NCI-H748 treated with DMSO at 0.1 percent for 48 hours (cell line): ENCODE measurements at places on chromosomes 5 and 9.
A peak's percentile ranks its signal among the peaks of the same experiment; 100 is the strongest.

DNA sequence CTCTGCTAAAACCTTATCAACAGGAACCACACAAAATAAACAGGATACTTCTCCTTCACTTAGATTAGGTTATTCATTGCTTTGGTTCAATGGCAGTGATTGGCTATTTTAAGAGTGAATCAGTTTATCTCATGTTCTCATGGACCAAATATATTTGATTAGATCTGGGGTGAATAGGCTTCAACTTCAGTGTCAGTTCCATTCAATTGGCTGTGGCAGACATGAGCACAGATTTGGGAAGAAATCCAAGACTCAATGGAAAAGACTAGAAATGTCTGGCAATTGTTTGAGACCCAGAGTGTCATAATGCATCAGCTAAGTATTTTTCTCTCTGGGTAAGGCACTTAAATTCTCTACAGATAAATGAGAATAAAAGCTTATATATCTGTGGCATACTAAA is 37.1 kb downstream of the CDH18 start:
- DNase-seq = no peak

DNA sequence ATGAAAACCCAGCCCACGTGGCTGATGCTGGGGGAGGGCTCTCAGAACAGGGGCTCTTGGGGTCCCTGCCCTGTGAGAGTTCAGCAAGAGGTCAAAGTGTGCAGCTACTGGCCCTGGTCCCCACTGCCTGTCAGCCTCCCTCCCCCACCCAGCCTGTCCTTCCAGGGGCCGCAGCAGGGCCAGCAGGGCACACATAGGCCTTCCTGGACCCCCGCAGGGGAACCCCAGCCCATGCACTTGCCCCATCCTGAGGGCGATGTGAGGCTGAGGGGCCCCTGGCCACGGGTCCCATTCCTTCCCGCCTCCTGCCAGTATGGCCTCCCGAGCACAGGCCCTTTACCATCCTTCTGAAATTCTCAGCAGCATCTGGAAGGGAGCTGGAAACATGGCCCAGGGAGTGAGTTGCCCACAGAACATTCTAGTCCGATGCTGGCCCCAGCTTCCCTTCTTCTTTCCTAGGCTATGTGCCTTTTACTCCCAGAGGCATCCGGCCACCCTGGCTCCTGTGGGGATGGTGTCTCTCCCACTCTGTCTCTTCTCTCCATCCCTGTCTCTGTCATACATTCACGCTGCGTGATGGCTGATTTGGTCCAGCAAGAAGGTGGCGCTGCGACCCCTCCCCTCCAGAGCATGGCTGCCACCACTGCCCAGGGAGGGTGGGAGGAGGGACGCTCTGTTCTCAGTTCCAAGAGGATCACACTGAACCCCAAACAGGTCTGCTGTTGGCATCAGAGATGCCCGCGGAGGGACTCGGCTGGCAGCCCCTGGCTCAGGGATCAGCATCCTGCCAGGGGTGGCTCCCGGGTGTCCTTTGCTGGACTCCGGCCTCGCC is 19.6 kb downstream of the MRPL36 start:
- DNase-seq = no peak

GRCh38 chr5:163566678-163567077 is 61.3 kb downstream of the MAT2B start:
- DNase-seq = no peak

DNA sequence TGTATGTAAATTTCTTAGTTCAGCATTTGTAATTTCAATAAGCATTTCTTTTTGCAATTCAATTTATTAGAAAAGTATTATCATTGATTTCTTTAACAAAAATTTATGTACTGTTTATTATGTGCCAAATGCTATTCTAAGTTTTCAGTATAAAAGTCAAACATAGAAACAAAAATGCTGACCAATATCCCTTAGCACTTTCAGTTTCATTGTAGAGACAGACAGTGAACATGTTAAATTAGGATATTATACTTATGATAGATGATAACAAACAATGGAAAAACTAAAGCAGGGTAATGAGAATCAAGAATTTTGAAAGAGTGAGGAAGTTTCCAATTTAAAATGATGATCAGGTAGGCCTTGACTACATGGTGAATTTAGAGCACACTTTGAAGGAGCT is 1106.0 kb downstream of the TAF11L14 start:
- DNase-seq = no peak

- DNase-seq = no peak
These were observed 241.5 kb downstream of the NR3C1 start for GRCh38 chr5:143161885-143162540.

DNA sequence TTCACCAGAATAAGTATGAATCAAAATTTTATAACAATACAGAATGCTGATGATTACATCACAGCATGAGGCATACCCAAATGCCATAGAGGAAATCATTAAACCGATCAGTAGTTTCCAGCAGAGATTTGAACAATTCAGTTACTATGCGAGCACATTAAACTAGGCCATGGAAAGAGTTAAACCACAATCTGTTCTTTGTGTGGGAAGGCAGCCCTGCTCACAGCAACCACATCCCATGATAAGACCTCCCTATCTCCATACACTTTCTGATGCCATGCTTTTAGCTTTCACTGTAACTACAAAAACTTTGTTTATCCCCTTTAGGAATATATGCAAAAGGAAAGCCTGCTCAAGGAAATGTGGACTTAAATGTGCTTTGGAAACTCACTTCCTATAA is 4.5 kb downstream of the NFIB start:
- DNase-seq = no peak

GRCh38 chr9:116005205-116005604 is 148.4 kb upstream of the PAPPA start:
- no peak for DNase-seq

DNA sequence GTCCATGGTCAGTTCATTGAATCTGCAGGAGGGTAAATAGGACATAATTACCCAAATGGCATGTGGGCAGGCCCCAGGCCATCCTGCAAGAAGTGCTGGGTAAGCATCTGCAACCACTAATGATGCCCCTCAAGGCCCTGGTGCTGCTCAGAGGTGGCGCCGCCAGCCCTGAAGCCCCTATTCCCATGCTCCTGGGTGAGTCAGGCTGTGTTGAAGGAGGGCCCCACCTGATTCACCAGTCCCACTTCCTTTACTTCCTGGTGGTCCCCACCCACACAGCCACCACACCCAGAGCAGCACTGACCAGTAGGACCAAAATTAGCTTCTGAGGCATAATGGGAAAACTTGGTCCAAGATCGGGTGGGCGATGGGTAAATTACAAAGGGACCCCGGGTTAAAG is 120.4 kb upstream of the SPRY4 start:
- DNase-seq = no peak

DNA sequence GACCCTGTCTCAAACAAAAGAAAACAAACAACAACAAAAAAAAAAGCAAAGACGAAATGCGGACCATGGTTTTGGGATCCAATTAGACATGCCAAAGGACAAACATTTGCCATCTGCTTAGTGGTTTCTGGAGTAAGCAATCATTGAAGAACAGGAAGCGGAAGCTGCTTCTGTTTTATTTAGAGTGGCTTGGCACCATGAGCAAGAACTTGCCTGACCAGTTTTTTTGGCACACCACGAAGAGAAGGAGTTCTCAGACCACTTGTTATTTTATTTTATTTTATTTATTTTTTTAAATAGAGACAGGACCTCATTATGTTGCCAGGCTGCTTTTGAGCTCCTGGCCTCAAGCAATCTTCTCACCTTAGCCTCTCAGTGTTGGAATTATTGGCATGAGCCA is 17.0 kb downstream of the BTF3 start:
- peak; percentile 83 for DNase-seq

DNA sequence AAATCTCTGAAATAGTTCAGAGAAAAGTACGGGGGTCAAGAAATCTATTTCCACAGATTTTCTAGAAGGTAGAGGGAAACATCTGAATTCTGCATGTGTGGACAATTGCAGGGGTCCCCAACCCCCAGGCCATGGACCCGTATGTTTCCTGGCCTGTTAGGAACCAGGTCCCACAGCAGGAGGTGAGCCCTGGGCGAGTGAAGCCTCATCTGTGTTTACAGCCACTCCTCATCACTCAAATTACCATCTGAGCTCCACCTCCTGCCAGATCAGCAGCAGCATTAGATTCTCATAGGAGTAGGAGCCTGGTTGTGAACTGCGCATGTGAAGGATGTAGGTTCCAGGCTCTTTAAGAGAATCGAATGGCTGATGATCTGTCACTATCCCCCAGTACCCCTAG is 200.5 kb upstream of the EDIL3 start:
- DNase-seq = no peak

DNA sequence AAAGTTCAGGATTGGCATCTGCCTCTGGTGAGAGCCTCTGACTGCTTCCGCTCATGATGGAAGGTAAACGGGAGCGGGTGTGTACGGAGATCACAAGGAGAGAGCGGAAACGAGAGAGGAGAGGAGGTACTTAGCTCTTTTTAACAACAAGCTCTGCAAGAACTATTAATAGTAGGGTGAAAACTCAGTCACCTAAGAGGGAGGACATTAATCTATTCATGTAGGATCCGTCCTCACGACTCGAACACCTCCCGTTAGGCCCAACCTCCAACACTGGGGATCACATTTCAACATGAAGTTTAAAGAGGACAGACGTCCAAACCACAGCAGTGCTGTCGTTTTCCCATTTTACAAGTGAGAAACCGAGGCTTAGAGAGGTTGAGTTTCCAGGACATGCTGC is 173.7 kb downstream of the SLC28A3 start:
- peak; percentile 29 for DNase-seq

GRCh38 chr5:80757290-80757689 is 102.5 kb upstream of the DHFR start:
- no peak for DNase-seq

DNA sequence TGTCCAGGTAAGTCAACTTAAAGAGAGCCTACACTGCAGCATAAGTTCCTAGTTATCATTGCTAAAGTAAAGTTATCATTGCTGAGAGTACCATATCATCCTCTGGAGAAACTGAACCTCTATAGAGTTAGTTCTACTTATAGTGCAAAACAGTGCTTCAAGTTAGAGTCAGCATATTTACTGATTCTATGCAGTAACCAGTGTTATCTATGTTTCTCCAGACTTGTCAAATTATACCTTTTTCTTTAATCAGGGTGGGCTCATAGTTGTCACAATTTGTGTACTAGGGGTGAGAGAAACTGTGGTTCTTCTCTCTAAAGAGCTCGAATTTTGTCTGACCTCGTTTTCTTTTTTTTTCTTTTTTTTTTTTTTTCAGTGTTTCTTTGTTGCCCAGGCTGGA is 79.6 kb downstream of the ANXA2R start:
- no peak for DNase-seq

- DNase-seq = no peak
These were observed 564.8 kb upstream of the WWC1 start for GRCh38 chr5:167726642-167727041.

- DNase-seq = peak; percentile 89
These were observed 165.0 kb upstream of the MPDZ start for GRCh38 chr9:13444245-13445102.

DNA sequence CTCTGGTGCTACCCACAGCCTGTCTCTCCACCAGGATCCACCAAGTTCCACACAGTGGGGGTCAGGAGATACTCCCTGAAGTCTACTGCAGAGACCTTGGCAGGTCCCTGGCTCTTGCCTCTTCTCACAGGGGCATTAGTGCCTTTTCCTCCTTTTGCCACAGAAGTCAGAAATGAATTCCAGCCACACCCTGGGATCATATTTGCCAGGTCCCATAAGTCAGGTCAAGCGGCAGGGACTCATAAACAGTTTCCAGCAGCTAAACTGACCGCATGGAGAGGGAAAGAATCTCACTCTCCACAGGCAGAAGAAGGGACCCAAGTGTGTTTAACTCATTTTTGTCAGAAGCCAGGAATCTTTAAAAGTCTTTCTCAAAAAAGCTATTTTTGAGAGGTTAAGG is 13.3 kb upstream of the IFNK start:
- no peak for DNase-seq

DNA sequence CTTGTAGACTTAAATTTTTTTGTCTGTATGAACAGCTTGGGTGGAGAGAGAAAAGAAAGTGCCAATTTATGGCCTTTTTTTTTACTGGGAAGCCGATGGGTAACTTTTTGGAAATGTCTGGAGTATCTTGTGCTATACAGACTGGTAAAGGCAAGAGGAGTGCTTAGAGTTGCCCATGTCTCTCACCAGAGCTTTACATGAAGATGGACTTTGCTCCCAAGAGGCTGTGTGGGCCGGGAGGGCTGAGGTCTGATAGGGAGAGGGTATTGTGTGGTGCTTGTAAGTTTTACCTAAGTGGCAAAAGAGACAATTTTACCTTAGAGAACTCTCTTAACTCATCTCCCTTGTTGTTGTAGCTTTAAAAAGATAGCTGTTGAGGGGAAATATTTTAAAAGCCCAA is 203.2 kb downstream of the SEMA6A start:
- no peak for DNase-seq

DNA sequence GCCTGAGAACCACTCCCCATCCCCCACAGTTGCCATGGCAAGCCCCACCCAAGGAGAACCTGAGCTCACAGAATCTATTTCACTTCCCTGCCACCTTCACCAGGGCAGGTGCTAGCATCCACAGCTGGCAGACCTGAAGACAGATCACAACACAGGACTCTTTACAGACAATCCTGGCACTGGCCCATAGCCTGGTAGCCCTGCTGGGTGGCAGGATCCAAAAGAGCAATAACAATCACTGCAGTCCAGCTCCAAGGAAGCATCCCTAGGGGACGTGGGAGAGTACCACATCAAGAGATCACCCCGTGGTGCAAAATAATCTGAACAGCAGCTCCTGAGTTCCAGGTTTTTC is 463.2 kb upstream of the PIK3R1 start:
- DNase-seq = no peak

DNA sequence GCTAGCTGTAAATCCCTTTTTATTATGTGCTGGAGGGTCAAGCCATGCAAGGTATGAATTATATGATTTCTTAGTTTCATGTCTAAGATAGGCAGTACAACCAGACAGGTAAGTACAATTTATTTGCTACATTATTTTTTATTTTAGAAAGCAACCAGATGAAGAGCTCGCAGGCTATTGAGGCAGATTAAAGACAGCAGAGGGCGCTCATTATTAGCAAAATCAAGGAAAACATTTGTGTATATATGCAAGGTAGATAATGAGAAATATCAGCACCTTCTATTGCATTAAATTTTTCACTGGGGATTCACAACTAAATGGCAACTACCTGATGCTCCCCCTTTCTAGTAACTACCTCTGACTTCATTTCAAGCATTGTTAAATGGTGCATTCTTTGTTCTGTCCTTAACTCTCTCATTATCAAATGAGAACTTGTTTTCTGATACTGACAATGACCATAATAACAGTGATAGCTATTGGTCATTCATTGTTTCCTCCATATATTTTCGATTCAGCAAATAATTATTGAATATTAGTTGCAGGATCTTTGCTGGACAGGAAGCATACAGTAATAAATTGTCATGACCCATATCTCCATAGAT is 8.6 kb downstream of the SCGB3A2 start:
- DNase-seq = peak; percentile 49

- no peak for DNase-seq
These were observed 6.1 kb upstream of the OTP start for GRCh38 chr5:77644371-77645157.

GRCh38 chr5:172887692-172888091 is 53.6 kb downstream of the ERGIC1 start:
- no peak for DNase-seq

- DNase-seq = no peak
These were observed 13.7 kb upstream of the RUFY1 start for GRCh38 chr5:179536676-179537075.

- no peak for DNase-seq
These were observed 35.2 kb downstream of the ZCCHC7 start for GRCh38 chr9:37155601-37156000.
